ENCODE measurements at places on chromosomes 12 and 14. TPM values are rescaled to one million over a fixed set of nuclear protein-coding genes. Genes with fewer than 3 reads are reported as not detected.

ERP27 gene
- not detected for total RNA-seq

STAC3 gene
- total RNA-seq: 0.94 TPM

NRXN3 gene
- not detected for total RNA-seq

GRIN2B gene
- not detected for total RNA-seq

PLD4 gene
- total RNA-seq: 0.10 TPM

LTA4H gene
- 50.4 TPM for total RNA-seq

FBRSL1 gene
- 25.1 TPM for total RNA-seq

GPR135 gene
- total RNA-seq: 2.7 TPM

FAM181A gene
- not detected for total RNA-seq

CFAP251 gene
- total RNA-seq: 1.6 TPM

ABCB9 gene
- 9.9 TPM for total RNA-seq

CD163L1 gene
- 8.7 TPM for total RNA-seq

FAM222A gene
- total RNA-seq: 0.87 TPM

DLGAP5 gene
- 56.3 TPM for total RNA-seq

SLC10A1 gene
- not detected for total RNA-seq

DGLUCY gene
- 12.1 TPM for total RNA-seq

KRAS gene
- 20.5 TPM for total RNA-seq

DPY19L2 gene
- 1.9 TPM for total RNA-seq

MYRFL gene
- not detected for total RNA-seq

SDR9C7 gene
- not detected for total RNA-seq

Data from HFFc6 (cell line).